ENCODE measurements at places on chromosomes 6 and 20. TPM values are rescaled to one million over a fixed set of nuclear protein-coding genes. Genes with fewer than 3 reads are reported as not detected.

- DNase-seq: peak; percentile 98
Measured at GRCh38 chr20:10848810-10849370, 175.1 kb upstream of the JAG1 start.

DNA sequence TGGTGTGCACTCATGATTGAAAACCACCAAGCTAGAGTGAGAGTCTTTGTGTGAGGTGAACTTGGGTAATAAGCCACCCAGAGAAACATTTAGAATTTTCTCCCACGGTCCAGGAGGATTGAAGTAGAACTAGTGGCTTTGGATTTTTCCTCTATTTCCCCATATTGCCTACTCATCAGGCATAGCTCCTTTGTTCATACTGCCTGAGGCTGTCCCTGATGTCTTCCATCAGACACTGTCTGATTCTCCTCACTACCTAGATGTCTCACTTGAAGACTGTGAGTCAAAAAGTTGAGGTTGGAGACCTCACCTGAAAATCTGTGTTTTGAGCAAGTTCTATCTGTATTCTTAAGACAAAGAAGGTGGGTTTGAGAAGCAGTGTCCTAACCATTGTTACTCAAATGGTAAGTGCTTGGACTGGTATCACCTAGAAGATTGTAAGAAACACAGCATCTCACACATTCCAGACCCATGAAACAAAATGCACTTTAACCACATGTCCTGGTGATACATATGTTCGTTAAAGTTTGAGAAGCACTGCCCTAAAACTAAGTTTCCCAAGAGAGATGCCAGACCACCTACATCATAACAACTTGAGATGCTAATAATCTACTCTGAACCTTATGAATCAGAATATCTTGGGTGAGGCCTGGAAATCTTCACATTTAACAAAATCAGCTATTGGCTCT is 523.4 kb upstream of the BTBD3 start:
- DNase-seq: peak; percentile 98

DNA sequence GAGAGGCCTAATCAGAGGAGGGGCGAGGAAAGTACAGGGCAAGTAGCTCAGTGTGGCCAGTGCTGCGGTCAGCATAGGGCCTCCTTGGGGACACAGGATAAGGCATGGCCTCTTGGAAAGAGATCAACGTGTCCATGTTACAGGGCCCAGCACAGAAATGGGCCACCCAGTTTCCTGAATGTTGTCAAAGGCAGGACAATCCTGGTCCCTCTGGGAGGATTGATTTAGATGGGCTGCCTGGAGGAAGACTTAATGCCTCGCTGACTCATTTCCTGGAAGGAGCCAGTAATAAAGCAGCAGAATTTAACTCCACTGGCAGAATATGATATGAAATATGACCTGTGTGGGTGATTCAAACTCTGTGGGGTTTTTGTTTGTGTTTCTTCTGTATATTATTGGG is 16.6 kb downstream of the DDO start:
- DNase-seq: no peak

Gene OXT
- total RNA-seq: not detected

Gene XKR7
- total RNA-seq: 0.36 TPM

DNA sequence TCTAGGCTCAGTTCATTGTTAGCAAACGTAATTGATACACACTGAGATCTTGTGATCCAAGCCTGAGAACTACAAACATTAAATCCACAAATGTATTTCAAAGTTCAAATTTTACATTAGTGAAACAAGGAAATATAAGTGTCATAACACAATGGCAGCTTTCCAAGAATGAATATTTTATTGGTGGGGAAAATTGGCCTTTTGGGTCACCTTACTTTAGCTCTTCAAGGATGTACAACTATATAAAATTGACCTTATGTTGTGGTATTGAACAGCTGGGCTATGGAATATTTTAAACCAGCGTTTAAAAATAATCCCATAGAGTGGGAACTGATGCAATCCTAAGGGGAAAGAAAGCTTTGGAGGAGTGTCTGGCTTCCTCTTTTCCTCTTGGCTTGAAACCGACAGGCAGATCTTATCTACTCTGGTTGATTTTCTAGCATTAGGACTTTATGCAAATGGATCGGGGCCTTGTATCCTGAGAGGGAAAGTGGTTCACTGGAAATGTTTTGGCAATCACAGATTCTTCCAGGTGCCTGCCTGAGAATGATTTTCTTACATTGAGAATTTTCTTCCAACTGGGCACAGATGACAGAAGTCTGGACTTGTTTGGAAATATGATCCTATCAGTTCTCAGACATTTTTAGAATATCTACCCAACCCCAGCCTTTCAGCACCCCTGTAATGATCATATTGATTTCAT is 184.8 kb upstream of the ECI2 start:
- DNase-seq: peak; percentile 68

Gene BIRC7
- total RNA-seq: 2.9 TPM

- DNase-seq: peak; percentile 58
Measured at GRCh38 chr6:161917645-161918044, 643.8 kb upstream of the AGPAT4 start.

GRCh38 chr6:140579918-140580317 is 1205.5 kb upstream of the CITED2 start:
- no peak for DNase-seq

GRCh38 chr6:106555767-106556166 is 73.5 kb downstream of the RTN4IP1 start:
- DNase-seq: no peak

GRCh38 chr6:136795386-136795785 is 3.1 kb upstream of the MAP3K5 start:
- DNase-seq: no peak

DNA sequence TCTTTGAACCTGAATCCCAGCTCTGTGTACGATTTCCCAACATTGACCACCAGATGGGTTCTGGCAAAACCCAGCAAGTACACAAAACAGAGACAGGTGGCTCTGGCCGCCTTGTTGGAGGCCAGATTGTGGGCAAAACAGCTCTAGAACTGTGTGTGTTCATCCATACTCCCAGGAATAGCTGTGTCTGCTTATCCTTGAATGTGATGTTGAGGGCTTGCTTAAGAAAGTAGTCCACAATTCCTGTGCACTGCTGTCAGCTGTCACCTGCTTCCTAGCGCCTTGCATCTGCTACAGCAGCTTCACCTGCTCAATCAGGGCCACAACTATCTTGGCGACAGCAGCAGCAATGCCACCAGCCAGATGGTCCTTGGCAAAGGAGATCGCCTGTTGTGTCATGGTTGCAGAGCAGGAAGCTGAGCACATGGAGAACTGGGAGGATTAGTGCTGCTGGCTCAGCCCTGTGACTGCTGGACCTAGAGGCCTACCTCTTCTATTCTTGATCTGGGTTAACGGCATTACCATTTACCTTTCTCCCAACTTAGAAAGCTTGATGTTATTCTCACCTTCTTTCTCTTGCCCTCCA is 3.7 kb upstream of the SMAP1 start:
- DNase-seq: no peak

Gene TOMM6
- 159 TPM for total RNA-seq

Gene TRAM2
- total RNA-seq: 88.7 TPM

GRCh38 chr6:107917451-107918375 is 40.3 kb downstream of the SEC63 start:
- DNase-seq: no peak

GRCh38 chr20:56875052-56875659 is 246.1 kb downstream of the TFAP2C start:
- DNase-seq: peak; percentile 63

DNA sequence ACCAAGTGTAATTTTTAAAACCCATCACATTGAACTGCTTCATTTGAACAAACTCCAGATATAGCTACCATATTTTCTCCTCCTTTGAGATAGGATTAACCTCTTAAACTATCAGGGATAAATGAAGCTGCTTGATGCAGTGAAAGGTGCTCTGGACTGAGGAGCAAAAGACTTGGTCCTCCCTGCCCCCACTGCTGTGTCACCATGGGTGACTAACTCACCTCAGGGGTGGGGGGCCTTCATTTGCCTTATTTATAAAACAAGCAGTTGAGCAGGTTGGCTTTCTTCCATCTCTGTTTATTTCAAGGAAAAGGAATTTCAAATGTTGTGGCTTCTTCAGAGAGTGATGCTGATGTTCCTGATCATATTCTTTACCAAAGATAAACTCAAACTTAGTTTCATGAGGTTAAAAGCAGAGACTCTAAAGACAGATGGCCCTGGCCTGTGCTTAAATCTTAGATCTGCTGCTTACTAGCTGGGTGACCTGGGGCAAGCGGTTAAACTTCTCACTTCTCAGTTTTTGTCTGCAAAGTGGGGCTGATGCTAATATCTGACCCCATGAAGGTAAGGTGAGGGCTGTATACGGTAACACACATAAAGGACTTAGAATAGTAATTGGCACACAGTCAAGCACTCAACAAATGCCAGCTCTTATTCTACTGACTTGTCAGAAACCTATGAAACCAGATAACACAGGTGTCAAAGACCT is 50.5 kb downstream of the FHL5 start:
- no peak for DNase-seq

DNA sequence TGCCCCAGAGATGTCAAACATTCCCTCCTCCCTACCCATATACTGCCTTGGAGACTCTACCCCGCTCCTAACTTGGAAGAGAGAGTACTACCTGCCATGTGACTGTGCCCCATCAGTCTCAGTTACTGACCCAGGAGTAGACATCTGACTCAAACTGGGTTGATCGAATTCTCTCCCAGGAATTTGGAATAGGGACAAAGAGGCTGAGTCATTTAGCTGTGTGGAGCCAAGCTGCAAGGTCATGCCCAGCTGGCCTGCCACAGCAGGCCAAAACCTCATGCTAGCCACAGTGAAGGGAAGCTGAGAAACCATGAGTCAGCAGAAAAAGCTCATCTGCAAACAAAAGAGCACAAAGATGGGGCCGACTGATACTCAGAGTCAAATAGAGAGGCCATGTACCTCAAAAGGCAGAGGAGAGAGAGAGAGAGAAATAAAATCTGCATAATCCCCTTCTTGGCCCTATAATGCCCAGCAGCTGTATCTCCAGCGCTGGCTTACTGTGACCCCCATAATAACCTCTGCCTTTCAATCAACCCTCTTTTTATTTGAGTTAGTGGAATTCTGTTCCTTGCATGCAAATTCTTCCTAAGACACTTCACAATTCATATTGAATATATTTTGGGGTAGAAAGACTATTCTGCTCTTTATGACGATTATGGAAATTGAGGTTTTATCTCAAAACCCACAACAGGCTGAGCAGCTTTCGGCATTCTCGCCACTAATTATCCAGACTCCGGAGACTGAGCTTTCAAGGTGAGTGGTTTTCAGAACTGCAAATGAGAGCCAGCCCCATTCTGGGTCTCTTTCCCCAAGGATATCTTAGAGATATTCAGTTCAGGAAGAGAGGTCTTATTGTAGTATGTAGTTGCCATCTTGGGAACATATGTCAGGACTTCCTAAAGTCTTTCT is 21.4 kb upstream of the AKIRIN2 start:
- peak; percentile 95 for DNase-seq

DNA sequence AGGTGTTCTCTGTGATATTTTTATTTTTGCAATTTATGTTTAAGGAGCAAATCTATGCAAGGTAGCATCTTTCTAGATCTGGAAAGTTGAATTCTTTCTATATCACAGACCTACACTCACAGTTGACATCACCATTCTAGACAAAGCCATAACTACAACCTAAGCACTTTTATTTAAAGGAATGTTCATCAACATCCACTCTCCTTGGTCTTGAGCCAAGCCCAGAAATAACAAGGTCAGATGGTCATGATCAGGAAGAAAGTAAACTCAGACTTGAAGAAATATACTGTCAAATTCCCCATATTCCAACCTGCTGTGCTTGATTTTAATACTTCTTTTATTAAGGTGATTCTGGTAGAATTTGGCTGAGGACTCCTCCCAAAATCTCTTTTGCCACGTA is 32.2 kb downstream of the MMUT start:
- DNase-seq: no peak
